SK-N-SH (cell line): ENCODE measurements at places on chromosomes 5 and 9.

- no peak for DNase-seq
Measured at GRCh38 chr5:10581867-10582511, 18.1 kb downstream of the ANKRD33B start.

DNA sequence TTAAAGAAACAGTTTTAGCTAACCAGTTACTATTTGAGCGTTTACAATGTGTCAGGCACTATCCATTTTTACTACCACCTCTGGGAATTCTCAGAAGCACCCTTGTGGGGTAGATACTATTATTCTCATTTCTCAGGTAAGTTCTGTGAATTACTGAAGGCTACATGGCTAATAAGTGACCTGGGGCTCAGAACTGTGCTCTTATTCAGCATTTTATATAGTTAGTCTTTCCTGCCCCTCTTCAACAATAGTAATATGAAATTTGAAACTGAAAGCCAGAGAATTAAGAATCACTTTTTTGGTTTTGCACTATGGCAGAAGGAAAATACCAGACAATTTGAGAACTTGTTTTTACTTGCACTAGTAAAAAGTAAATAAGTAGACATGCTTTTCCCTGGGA lies 11.8 kb downstream of the ELL2 start:
- DNase-seq, result no peak

- DNase-seq, result no peak
Measured at GRCh38 chr5:159801303-159801702, 115.0 kb upstream of the ADRA1B start.

DNA sequence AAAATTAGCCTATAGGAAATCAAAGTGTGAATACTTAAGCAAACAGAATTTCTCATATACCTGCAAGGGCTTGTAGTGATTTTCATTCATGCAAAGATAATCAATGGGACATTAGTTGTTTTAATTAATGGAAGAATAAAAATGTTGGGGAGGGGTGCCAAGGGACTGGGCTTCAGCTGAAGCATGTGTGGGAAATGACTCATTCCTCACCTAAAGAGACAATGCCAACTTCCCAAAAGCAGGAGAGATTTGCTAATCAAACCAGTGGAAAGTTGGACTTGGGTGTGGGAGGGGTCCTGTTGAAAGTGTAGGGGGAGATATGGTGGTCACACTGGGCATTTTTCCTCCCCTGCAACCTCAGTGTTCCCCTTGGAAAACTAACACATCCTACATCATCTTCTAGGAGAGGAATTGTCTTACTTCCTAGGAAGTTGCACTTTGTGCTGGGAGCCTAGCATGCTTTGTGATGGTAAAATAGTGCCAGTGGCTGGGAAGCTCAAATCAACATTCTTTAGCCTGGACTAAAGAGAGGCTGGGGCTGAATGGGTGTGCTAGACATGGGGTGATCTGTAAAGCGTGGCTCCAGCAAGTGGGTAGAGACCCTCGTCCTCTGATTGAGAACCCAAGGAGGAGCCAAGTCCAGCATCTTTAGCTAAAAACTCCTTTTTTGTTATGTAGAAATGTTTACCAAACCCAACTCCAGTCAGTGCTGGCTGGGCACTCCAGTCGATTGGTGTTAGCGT lies 6.4 kb upstream of the LHX2 start:
- DNase-seq, result no peak

GRCh38 chr9:84856181-84856632 lies 186.7 kb downstream of the NTRK2 start:
- no peak for DNase-seq

DNA sequence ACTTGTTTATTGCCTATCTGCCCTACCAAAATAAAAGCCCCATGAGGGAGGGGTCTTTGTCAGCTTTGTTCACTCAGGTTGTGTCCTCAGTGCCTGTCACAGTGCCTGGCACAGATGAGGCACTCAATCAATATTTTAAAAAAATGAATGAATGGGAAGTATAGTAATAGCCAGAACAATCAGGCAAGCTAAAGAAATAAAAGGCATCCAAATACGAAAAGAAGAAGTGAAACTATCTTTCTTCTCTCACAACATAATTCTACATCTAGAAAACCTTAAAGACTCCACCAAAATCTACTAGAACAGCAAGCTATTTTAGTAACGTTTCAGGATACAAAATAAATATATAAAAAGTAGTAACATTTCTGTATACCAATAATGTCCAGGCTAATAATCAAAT lies 37.8 kb upstream of the C5orf63 start:
- no peak for DNase-seq

DNA sequence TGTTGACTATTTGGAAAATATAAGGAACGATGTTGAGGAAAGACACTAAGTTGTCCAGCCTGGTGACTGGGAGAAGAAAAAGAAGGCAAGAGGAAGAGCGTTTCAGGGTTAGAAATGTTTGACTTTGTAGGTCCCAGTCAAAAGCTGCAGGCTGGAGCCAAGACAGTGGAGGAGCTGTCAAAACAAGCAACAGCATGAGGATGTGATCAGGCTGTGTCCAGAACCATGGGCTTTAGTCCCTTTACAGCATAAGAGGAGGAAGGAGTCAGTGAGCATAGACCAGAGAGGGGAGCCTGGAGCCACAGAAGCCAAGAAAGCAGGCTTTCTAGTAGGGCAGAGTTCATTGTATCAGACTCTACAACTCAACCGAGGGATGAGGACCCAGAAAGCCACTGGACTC lies 658.5 kb downstream of the BNC2 start:
- no peak for DNase-seq

- no peak for DNase-seq
Measured at GRCh38 chr5:139998837-139999236, 44.3 kb downstream of the NRG2 start.

- no peak for DNase-seq
Measured at GRCh38 chr5:171610686-171611085, 174.9 kb upstream of the SMIM23 start.

DNA sequence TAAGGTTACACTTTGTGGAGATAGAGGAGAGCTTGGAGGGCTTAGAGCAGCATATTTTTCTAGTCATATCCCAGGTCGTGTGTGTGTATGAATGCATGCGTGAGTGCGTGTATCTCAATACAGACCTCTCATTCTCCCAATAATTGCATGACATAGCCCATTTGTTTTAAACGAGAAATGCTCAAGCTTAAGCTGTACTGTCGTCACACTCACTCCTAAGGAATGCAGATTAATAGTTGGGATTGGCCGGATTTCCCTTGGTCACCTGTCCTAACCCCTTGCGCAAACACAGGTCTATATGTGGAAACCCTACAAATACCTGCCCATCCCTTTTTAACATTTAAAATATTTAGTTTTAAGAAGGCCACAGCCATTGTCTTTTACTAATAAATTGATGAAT lies 165.8 kb downstream of the SEMA5A start:
- DNase-seq, result no peak

DNA sequence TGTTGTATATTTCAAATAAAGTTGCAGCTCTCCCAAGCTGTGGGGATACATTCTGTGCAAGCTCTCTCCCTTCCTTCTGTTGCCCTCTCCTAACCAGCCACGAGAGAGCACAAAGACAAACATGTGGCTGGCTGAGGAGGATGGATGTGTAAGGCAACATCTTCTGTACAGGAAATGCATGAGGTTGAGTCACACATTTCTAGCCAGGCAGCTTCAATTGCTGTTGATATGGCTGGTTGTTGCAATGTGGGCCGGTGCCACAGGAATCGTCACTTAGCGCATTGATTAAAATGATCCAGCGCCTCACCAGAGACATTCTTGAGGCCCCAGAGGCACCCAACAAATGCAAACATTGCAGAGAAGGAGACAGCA lies 207.1 kb downstream of the ICE1 start:
- no peak for DNase-seq

DNA sequence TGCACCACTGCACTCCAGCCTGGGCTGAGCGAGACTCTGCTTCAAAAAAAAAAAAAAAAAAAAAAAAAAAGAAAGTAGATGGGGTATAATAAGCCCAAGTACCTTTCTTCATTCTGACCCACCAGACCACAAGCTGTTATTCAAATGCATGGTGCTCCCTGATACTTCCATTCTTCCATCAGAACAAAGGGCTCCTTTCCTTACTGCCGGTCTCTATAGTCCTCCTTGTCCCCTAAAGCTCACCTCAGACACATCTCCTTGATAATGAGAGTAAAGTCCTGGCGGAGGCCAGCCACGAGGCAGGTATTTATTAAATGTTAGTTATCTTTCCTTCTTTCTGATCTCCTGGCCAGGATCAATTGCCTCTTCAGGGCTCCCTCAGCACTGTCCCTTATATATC lies 162.5 kb downstream of the RAB3C start:
- DNase-seq, result no peak

DNA sequence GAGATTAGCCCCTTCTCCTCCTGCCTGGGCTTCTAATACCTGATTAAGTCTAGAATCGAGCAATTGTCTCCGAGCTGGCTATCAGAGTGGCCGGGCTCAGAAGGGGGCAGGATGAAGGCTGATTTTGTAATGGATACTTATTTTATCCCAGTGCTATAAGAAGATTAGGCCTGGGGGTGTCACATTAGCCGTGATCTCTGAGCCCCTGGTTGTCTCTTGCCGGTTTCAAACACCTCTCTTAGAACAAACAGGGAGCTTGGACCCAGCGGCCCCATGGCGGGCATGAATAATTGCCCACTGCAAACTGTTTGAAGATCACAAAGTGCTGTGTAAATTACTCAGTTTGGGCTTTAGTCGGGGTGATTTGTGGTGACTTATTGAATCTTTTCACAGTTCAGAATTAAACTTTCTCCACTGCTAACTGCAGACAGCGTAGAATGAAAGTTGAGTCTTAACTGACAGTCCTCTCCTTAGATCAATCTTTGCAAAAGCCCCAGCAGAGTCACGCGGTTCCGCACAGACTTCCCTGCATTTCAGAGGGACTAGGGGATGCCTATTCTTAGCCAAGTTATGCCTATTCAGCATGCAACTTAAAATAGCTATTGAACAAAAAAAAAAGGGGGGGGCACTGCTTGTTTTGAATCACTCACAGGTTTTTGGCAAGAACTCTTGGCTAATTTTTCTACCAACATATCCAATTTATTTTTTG lies 200.6 kb upstream of the IRX1 start:
- no peak for DNase-seq

DNA sequence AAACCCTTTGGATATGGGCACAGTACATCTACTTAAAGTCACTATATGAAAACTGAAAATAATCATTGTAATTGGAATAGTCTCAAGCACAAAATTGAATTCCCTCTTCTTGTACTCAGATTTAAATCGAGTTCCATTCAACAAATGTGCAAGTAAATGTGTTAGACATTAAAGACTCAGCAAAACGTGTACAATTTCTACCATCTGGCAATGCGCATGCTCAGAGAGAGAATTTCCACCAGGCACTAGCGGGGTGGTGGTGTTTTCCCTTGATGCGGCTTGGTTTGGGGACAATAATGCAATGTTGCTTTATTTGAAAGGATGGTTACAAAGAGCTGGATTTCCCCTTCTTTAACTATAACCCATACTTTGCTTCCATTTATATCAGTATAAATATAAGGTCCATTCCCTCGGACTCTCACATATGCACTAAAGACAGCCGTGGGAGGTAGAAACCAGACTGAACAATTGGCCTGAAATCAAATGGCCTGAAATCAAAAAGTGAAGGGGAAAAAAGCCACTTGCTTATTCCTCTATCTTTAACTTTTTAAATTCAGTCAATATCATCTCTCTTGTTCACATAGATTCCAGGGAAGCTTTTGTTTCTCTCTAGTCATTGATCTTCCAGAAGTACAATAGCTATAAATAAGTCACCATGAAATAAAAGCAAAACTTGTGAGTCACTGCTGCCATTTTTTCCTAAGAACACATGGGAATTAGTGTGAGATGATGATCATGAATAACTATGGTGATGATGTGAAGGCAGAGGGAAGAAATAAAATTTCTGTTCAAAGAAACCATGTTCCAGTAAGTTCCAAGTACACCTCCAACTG lies 59.2 kb downstream of the ADAMTS12 start:
- DNase-seq, result no peak

DNA sequence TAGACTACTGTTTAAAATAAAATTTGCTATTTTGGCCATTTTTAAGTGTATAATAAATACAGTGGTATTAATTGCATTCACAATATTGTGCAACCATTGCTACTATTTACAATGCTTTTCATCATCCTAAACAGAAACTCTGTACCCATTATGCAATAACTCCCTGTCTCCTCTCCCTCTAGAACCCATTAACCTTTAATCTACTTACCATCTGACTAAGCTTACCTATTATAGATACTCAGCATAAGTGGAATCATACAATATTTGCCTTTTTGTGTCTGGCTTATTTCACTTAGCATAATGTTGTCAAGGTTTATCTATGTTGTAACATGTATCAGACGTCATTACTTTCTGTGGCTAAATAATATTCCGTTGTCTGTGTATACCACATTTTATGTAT lies 25.9 kb downstream of the CD14 start:
- DNase-seq, result no peak

GRCh38 chr9:133990366-133991213 lies 1.5 kb downstream of the VAV2 start:
- DNase-seq, result peak; percentile 65

DNA sequence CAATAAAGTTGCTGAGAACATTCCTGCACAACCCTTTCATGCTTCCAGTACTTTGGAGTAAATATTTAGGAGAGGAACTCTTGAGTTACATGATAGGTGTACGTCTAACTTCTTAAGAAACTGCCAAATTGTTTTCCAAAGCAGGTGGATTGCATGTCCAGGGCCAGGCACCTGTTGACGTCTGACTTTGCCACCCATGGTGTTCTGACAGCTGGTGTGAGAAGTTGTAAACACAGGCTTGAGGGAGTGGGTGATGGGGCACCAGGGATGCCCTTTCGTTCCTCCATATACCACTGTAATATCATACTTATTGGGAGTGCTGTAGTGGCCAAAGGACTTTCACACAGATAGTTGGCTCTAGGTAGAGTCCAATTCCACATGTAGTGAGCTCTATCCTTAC lies 352.1 kb downstream of the GADD45G start:
- DNase-seq, result no peak

GRCh38 chr5:41918105-41918504 lies 7.0 kb upstream of the FBXO4 start:
- no peak for DNase-seq

DNA sequence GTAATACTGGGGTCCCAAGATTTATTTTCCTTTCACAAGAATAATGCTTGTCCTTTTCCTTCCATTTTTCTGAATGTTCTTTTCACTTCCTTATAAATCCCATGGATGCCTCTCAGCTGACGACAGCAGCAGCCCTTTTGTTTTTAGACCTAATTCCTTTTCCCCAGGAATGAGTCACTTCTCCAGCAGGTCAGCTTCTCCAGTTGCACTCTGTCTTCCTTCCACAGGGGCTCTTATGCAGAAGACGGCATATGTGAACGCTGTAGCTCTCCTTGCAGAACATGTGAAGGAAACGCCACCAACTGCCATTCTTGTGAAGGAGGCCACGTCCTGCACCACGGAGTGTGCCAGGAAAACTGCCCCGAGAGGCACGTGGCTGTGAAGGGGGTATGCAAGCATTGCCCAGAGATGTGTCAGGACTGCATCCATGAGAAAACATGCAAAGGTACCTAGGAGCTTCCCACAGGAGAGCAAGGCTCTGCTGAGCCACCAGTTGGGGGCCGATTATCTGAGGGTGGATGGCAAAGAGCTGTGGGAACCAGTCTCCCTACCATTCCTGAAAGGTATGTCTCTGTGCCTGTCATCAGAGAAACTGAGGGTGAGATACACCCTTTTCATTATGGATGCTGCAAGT lies 72.9 kb downstream of the RFK start:
- peak; percentile 9 for DNase-seq

GRCh38 chr5:79488058-79488457 lies 25.9 kb downstream of the HOMER1 start:
- DNase-seq, result peak; percentile 33

- no peak for DNase-seq
Measured at GRCh38 chr5:42944989-42945388, 95.1 kb downstream of the ANXA2R start.
